ENCODE measurements at places on chromosomes 12 and 14. TPM values are rescaled to one million over a fixed set of nuclear protein-coding genes. Genes with fewer than 3 reads are reported as not detected.

- no peak for DNase-seq
These were observed 131.3 kb upstream of the HIF1A start for GRCh38 chr14:61563880-61564617.

DNA sequence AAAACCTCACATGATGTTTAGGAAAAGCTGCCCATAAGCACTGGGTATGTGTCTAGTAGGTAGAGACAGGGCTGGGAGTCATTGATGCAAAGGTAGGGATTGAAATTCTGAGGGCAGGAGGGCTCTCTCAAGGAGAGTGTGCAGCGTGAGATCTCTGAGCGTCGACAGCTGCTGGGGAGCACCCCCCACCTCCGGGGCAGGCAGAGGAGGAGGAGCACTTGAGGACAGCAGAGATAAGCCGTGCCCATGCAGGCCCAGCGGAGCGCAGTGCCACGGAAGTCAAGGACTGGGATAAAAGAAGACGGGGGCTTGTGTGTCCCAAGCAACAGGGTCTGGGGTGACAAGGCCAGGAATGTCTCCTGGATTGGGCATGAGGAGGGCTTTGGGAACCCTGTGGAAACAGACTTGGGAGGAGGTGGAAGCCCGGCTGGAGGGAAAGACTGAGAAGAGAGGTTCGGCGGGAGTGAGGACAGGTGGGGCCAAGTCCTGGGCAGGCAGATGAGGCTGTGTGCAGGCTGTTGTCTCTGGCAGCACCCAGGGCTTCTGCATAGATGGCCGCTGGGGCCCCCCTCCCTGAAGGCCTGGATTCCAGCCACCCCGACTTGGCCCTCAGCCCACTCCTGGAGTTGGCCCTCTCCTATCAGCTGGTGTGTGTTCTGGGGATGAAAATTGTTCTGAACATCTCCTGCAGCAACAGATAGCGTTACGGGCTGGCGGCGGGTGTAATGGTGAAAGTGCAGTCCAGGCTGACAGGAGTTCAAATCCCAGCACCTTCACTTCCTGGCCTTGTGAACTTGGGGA, 1.9 kb downstream of the CACNA2D4 start:
- no peak for DNase-seq

DNA sequence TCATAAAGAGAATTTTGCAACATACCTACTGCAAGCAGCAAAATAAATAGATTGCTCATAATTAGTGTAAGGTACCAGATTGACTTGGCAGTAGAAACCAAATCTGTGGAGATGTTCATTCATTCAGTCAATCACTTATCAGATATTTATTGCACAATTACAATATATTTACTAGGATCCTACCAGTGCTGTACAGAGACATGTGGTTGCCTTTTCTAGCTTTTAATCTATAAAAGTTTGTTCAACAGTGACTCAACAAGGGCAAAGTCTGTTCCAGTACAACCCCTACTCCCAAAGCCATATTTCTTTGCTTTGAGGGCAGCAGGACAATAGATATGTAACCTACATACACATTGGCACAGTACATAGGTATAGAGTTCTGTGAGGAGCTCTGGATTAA, 27.3 kb downstream of the ABCD2 start:
- DNase-seq, result no peak

GRCh38 chr14:81199084-81199483, 21.7 kb downstream of the GTF2A1 start:
- DNase-seq, result no peak

GRCh38 chr14:60632777-60633176, 16.5 kb downstream of the SIX1 start:
- no peak for DNase-seq

GRCh38 chr12:84554199-84554723, 358.3 kb downstream of the SLC6A15 start:
- DNase-seq, result no peak

The NIN gene
- 49.0 TPM for total RNA-seq

DNA sequence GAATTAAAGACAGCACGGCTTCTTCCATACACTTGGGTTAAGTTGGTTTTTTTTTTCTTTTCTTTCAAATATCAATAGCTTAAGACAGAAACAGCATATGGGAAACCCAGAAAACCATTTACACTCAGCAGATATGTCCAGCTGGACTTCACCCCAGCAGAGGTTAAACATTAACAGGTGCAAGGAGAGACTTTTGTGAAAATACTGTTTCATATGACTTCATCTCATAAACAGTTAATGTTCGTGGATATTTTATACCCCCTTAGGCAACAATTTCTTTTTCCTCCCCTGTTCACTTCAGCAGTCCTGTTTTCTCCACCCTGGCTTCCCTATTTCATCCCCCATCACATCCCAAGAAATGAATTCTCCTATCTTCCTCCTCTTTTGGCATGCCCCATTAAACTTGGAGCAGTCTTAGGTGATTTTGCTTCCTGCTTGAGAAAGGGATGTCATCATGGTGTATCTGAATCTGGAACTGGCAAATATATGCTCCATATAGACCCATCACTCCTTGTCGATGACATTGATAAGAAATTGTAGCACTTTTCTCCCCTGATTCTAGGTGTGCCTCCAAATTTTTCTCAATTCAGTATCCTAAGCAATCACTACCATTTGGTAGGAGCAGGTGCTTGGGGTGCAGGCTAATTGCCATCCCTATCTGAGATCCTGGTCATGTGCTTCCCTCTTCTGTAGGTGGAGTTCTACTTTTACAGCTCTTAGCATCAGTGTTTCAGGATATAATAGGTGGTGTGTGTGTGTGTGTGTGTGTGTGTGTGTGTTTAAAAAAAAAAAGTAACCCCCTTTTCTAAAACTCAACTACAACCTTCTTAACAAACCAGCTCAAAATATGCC, 67.9 kb downstream of the BMP4 start:
- DNase-seq, result no peak

- peak; percentile 70 for DNase-seq
These were observed 2.3 kb downstream of the WNT1 start for GRCh38 chr12:48980389-48980952.

The KRT83 gene
- not detected for total RNA-seq

GRCh38 chr14:92584220-92584619, 70.6 kb downstream of the RIN3 start:
- DNase-seq, result no peak

DNA sequence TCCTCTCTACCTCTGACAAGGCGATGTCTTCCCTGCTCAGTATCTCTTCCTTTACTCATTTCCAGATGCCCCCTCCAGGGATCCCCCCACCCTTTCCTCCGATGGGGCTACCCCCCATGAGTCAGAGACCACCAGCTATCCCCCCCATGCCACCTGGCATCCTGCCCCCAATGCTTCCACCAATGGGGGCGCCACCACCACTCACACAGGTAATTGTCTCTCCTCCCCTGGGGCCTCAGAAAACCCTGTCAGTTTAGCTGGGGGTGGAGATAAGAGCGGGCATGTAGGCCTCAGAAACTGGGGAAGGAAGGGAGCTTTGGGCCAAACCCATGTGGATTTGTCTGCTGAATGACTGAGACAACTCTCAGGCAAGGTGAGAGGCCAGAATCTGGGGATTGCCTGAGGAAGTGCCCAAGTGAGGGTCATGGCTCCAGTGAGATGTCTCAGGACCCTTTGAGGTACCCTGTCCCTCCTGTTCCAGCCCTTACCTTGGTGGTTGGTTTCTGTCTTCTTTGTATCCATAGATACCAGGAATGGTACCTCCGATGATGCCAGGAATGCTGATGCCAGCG, 8.1 kb downstream of the PRPF40B start:
- DNase-seq, result no peak

The OLR1 gene
- total RNA-seq, result not detected

The INHBE gene
- total RNA-seq, result not detected

The WBP11 gene
- 41.6 TPM for total RNA-seq

GRCh38 chr12:2636741-2637340, 157.9 kb upstream of the FKBP4 start:
- DNase-seq, result no peak

Measured in neural progenitor cell (in vitro differentiated cells).